Activated T-cell treated with anti-CD3 and anti-CD28 coated beads for 48 hours (primary cell): ENCODE measurements at places on chromosomes 3 and 15.

- no peak for DNase-seq
Measured at GRCh38 chr15:52050416-52050815, 31.4 kb downstream of the MAPK6 start.

- DNase-seq = no peak
Measured at GRCh38 chr3:39122813-39123212, 15.3 kb downstream of the TTC21A start.

DNA sequence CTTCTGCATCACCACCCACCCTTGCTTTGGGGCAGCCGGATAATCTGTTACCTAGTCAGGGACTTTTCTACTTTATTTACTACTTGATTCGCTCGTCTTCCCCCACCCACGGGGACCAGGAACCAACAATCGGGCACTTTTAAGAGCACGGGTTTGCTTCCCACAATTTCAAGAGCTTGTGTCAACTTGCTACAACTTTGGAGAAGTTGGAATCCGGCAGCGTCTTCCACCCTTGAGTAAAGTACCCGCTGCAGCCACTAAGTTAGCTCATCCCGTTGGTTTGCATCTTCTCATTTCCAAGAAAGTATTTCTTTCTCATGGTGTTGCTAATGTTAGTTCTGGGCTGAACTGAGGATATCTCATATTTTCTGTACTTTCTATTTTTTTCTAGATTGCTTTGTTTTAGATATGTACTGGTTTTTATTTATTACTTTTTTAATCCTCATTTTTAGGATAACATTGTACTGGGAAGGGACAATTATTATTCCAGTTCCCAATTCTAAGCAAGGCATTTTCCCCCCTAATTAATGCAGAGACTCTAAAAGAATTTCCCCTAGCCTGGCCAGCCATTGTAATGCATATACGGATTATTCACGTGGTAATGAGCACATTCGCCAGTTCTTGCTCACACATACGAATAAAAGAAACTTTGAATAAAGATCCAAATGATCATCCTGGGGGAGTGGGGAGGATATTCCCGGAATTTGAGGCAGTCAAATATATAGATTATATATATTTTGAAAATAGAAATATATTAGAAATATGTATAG lies 4.0 kb downstream of the SOX2 start:
- DNase-seq = no peak

GRCh38 chr3:188739511-188739910 lies 432.3 kb upstream of the TPRG1 start:
- DNase-seq = no peak

- no peak for DNase-seq
Measured at GRCh38 chr15:65659502-65660052, 37.8 kb downstream of the SLC24A1 start.

- no peak for DNase-seq
Measured at GRCh38 chr3:143041903-143042302, 40.5 kb downstream of the U2SURP start.

DNA sequence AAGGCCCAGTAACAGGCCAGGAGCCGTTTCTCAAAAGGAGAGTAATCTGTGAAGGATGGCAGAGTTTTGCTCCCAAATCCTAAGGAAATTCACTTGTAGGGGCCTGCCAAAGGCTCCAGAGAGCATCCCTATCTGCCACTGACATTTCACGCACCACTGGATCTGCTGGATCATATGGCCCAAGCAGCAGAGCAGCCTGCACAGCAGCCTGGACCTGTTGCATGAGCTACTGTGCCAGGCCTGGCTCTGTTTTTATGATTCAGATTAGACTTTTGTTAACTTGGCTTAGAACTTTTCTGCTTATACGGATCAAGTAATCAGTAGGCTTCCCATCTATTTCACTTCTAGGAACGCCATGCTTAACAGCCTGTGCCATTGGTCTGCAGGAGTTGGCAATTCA lies 70.7 kb downstream of the CHRD start:
- no peak for DNase-seq
